ENCODE measurements at places on chromosomes 6 and 20.

DNA sequence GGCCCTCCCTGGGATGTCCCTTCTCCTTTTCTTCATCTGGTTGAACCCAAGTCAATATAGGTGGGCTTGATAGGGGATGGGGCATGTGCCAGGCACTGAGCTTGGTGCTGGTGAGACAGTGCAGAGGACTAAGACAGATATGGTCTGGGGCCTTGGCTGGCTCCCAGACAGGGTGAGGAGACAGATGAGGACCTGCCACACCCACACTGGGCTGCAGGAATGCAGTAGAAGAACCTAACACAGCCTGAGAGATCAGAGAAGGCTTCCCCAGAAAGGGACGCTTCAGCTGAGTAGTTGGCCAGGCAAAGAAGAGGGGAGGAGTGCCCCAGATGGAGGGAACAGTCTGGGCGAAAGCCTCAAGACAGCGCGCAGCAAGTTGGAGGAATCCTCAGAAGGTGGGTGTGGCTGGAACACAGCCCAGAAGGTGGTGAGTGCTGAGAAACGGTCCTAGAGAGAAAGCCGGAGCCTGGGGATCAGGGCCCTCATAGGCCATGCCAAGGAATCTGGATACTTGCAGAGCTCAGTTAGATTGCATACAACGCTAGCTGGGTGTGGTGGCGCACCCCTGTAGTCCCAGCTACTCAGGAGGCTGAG lies 26.4 kb downstream of the CD40 start:
- DNase-seq = no peak

- no peak for DNase-seq
Measured at GRCh38 chr20:23341073-23341472, 9.5 kb upstream of the NXT1 start.

DNA sequence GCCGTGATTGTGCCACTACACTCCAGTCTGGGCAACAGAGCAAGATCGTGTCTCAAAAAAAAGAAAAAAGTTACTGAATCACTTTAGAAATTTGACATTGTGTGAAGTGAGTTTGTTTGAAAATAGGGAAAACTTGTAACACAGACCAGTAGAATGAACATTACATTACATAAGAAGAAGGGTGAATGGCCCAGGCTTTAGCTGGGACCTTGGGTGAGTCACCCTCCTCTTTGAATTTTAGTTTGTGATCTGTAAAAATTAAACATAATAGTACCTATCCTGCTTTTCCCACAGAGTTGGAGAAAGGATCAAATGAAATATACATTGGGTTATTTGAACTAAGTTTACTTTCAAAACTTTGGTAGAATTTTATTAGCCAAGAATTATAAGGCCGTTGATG lies 56.3 kb downstream of the KCNS1 start:
- no peak for DNase-seq

- DNase-seq = no peak
Measured at GRCh38 chr6:149913085-149913484, 9.8 kb downstream of the RAET1G start.

GRCh38 chr20:47141941-47142773 lies 214.3 kb downstream of the ZMYND8 start:
- no peak for DNase-seq

DNA sequence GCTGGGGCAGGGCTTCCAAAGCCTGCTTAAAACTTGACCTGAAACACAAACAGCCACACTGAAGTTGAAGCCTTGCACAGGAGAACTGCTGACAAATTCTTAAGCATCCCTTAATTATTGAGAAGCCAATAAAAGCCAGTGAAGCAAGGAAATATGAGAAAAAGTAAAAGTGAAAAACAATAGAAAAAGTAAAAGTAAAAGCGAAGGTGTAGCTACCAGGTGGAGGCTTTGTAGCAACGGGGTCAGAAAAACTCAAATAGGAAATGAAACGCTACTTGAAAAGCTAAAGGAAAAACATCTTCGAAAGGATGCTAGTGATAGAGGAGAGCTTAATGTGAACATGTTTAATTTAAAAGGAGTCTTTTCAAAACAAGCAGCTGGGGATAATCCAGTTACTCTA lies 97.4 kb downstream of the IRF4 start:
- DNase-seq = no peak

GRCh38 chr20:9977629-9978028 lies 57.2 kb upstream of the ANKEF1 start:
- no peak for DNase-seq

DNA sequence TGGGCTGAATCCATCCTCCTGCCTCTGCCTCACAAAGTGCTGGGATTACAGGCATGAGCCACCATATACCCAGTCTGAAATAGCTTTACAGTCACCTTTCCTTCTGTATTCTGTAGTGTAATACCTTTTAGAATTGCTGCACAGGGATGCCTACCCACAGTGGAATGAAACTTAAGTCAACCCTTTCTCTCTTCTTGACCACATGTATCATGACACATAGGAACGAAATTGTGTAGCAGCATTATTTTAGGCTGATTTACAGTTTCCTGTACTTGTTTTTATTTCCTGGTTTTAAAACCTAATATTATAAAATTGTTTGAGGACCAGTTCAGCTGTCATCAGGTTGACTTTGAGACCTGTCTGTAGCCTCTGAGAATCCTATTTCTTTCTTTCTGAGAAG lies 297.8 kb downstream of the ZFAND3 start:
- DNase-seq = no peak

GRCh38 chr6:28117386-28118050 lies 6.9 kb upstream of the ZSCAN16 start:
- no peak for DNase-seq

DNA sequence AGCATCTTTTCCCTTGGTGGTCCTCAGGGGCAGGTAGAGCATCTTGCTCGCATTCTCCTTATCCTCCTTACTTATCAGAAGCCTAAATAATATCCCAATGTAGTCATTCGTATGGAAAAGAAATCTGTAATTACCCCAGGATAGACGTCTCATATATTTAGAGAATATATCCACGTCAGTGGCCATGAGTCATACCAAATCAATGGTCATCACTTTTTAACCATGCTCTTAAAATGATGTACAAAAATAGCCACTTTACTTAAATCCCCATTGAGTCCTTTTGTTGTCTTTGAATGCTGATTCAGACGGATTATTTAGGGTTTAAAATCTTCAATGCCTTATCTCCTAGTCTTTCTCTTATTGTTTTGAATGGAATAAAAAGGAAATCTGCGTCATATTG lies 231.7 kb upstream of the STXBP5 start:
- no peak for DNase-seq

DNA sequence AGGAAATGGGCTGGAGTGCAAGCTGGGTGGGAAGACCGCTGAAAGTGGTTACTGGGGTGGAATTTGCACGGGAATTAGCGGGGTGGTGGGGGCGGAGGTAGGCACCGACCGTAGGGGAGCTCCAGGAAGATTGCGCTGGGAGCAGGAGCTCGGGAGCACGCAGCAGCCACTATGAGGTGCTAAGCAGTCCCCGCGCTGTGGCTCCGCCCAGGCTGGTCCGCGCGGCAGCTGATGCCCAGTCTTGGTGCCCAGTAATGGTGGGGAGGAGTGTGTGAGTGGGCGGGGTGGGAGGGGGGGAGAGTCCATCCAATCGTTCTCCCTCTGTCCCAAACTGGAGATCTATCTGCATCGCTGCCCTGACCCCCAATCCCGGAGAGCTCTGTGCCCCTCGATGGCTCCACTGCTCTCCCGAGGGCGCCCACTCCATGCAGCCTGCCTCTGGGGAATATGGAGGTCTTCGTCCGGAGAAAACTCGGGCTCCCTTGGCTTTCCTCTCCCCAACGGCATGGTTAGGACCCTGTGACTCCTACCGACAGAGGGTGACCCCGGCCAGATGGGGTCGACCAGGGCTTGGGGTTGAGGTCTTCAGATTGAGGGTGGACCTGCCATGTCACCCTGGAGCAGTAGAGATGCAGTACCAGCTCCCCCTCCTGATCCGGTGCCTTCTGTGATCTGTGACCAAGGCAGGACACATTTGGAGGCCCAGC lies 5.3 kb downstream of the TP53TG5 start:
- no peak for DNase-seq

DNA sequence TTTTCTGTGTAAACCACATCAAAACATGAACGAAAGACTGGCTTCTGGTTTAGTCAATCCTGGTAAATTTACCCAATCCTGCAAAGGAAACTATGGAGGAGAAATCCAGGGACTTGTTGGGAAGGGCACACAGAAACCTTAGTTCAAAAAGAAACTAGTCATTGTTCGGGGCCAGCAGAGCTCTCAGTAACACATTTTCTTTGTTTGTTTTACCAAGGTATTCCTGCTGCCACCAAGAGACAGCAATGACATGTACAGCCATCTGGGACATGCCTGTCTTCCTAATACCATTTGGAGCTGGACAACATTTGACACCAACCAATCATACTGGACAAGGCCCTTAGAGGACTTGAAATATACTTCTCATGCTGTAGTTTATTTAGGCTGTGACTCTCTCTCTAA lies 8.3 kb downstream of the OARD1 start:
- DNase-seq = no peak

DNA sequence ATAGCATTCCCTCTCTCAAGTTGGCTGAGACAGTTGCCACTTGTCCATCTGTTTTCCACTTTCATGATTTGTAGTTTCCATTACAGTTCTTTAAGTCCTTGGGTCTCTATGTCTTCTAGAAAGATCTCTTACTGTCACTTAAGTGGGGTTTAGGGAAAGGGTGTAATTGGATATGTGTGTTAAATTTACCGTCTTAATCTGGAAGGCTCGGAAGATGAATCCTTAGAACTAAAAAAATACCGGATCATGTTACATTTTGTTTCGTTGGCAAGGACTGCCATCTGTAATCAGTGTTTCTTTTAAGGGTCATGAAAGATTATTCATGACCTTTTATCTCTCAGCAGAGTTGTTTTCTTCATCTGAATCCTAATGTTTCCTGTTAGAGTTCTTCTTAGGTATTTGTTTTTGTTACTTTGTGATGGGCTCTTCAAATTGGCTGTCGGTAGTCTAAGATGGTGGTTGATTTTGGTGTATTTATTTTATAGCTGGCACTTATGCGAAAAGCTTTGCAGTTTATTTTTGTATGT lies 21.8 kb upstream of the BTBD3 start:
- DNase-seq = no peak

DNA sequence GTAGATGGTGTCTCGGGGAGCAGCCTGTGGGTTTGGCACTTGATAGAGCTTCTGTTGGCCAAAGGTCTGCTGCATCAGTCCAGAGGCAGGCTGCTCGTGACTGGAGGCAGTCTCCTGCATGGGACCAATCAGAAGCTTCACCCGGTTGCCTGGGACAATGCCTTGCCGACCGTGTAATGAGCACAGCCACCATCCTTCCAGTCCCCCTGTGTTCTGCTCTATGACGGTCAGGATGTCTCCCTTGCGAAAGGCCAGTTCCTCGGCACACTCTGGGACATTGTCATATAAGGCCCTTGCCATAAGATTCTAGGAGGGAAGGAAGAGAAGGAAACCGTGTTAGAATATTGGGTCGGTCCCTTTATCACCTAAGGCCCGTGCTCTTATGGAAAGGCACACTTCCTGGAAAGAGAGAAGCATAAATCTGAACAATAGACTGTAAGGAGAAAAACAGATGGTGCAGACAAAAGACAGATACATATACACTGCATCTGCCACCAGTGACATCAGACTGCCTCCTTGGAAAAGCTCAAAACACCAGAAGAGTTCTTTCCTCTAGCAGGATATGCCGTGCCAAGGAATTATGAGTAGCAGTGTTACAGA lies 18.9 kb downstream of the NEDD9 start:
- no peak for DNase-seq

- peak; percentile 3 for DNase-seq
Measured at GRCh38 chr6:69835414-69836179, 30.8 kb upstream of the COL19A1 start.

- DNase-seq = no peak
Measured at GRCh38 chr6:42679358-42679757, 43.0 kb downstream of the PRPH2 start.

GRCh38 chr6:64732888-64733287 lies 974.1 kb downstream of the EYS start:
- DNase-seq = no peak

GRCh38 chr6:170066679-170067078 lies 224.2 kb downstream of the DLL1 start:
- DNase-seq = no peak

DNA sequence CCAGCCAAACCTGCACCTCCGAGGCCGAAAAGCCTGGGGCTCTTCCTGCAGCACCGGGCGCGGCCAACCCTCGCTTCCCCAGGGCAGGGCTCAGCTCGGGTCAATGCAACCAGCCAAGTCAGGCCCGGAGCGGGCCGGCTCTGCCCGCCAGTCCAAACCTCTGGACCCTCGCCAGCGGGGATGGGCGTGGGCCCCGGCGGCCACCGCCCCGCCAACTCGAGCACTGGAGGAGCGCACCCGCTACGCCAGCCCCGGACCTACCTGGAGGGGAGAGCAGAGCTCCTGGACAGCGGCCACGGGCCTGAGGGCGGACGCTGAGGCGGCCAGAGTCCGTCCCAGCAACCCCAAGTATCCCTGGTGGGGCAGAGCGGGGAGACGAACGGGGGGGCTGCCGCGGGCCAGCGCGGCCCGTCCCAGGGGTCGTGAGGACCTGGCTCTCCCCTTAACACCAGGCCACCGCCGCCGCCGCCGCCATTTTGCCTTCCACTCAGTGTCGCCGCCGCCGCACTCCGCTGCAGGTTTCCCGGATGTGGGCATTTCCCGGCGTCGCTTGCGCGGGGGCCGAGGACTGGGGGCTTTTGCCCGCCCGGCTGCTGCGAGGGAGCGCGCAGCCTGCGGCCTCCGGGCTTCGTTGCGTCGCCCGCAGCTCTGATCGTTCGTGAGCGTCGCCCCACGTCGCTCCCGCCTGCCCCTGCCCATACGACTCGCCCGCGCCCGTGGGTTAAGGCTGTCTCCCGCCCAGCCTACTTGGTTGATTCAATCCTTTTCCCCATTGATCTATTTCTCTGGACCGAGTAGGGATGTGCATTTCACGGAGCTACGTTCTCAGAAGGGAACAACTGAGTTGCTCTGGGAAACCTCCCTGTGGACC lies at the start of gene LATS1:
LATS1 (minus strand) TSS at position 514 of the 871 bp plus-strand sequence. CDS start 15,975 bp downstream, outside the sequence.
- DNase-seq = peak; percentile 89

DNA sequence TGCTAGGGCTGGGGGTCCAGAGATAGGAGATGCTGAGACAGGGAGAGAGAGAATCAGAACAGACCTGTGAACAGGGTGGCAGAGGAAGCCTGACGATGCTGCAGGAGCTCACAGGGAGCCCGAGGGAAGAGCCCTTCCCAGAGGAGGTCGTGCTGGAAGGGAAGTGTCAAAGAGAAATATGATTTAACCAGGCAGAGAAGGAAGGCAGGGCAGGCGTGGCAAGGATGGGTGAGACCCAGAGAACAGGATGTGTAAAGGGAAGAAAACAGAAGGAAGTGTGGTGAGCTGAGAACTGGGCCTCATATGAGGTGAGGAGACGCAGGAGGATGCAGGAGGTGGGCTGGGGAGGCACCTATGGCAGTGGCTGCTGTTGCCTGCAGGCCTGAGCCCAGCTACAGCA lies 105.6 kb downstream of the ZDHHC14 start:
- no peak for DNase-seq

- DNase-seq = peak; percentile 24
Measured at GRCh38 chr20:32050851-32051556, 1.0 kb upstream of the HCK start.

Measured in nephron progenitor cell (in vitro differentiated cells).